Natural killer cell (primary cell): ENCODE measurements at places on chromosomes 2 and 18. TPM values are rescaled to one million over a fixed set of nuclear protein-coding genes. Genes with fewer than 3 reads are reported as not detected.

ICA1L gene
- total RNA-seq: 10.4 TPM

NOL4 gene
- total RNA-seq: not detected

COL5A2 gene
- 0.38 TPM for total RNA-seq

ARHGAP25 gene
- total RNA-seq: 155 TPM

PFN4 gene
- not detected for total RNA-seq

CD28 gene
- total RNA-seq: 3.5 TPM

DNA sequence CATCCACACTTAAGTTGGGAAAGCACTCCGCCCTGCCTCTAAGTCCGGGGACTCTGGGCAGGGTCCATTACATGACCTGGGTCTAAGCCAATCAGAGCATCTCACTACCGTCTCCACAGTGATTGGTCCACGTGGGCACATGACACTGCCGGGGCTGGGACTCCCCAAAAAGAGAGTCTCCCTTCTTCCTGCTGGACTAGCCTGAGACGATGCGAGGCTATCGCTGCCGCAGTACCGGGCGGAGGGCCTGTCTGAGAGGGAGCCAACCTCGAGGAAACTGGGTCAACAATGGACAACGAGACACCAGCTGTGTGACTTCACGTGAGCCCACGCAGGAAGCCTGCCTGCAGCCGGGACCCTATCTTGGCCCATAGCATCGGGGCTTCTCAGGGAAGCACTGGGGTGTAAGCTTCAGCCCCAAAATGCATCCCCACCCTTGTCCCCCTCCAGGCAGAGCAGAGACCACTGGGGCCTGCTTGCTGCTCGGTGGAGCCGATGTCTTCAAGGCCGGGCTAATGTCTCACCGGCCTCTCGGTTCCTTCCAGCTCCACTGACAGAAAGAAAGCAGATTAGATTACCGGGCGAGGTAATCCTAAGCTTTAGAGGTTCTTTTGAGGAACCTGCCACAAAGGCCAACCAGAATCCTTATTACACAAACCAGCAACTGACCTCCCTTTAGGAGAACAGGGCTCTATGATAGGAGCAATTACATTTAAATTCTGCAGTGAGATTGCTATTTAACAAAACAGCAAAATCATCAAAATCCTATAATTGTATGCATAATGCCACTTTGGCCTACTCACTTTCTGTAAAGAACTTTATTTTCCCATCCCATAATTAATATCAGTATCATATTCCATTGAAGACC lies 21.3 kb upstream of the COPS8 start:
- no peak for DNase-seq

GRCh38 chr18:23108496-23108895 lies 26.8 kb upstream of the CABLES1 start:
- no peak for DNase-seq

DNA sequence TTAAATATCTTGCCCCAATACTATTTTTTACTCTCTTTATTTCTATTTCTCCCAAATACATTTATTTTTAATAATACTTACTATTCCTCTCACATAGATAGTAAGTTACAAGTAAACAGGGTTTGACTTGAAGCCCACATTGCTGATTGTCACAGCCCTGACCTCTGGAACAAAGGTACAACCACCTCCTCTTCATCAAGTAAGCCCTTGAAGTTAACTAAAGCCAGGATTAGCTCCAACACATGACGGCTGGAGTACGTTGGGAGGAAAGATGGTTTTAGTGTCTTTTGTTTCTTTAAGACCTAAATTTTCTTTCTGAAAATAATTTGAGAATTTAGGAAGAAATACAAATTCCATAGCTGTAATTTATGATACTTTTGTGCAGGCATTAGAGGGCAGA lies 949 bp downstream of the MYOM1 start:
- DNase-seq: no peak

DNA sequence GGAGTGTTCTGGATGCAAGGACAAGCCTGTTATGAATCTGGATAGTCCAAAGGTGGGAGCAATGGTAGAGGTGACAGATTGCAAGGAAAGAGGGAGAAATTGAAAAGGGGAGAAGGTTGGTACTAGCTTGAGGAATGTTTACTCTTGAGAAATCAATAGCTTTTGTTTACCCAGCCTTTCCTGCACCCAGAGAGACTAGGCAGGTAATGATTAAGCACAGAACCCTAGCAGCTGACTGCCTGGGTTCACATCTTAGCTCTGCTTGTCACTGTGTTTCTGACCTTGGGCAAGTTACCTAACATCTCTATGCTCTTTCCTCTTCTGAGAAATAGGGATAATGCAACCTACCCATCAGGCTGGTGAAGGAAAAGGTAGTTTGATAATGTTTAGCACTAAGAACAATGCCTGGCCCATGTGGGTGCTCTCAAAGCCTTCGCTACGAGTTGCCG lies 178.6 kb downstream of the MGAT5 start:
- no peak for DNase-seq

GRCh38 chr18:8001711-8002301 lies 434.7 kb downstream of the PTPRM start:
- DNase-seq: no peak

DNA sequence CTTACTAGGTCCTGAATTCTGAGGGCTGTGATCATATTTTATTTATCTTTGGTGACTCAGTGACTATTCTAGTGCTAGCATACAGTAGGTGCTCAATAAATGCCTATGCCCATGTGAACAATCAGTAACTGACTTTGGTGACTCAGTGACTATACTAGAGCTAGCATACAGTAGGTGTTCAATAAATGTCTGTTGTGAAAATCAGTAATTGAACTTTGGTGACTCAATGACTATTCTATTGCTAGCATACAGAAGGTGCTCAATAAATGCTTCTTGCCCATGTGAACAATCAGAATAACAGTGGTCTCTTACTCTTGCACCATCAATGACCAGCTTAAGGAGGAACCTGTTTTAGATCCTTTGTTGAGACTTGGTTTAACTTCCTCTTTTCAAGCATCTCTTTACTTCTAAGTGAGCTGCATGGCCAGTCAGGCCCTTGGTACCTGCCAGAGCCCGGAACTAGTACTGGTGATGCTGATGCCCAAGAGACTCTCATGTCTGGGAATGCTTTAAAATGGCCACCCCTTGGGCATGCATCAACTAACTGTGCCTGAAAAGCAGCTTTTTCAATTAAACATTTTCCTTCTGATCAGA lies 214.9 kb upstream of the SPRED2 start:
- no peak for DNase-seq

DNA sequence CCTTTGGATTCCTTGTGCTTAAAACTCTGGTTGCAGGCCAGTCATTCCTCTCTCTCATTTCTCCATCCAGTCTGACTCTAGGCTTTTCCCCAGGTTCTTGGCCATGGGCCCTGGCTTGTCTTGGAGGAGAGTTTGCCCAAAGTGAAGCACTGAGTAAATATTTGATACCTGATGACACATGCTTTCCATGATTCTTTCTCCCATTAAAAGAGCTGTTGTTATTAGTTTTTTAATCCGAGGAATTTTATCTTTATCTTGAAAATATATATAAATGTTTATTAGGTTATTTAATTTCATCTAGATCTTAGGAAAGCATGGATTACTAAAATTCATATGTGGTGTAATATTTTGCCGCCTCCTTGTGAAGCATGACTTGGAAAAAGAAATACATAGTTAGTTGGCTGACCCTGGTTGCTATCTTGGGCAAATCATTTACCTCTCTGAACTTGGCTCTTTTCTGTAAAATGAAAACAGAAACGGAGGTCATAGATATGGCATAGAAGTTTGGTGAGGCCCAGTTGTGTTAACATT lies 650.1 kb downstream of the SLC4A3 start:
- DNase-seq: no peak

- DNase-seq: no peak
Measured at GRCh38 chr2:232920055-232920454, 50.0 kb downstream of the SNORC start.

DNA sequence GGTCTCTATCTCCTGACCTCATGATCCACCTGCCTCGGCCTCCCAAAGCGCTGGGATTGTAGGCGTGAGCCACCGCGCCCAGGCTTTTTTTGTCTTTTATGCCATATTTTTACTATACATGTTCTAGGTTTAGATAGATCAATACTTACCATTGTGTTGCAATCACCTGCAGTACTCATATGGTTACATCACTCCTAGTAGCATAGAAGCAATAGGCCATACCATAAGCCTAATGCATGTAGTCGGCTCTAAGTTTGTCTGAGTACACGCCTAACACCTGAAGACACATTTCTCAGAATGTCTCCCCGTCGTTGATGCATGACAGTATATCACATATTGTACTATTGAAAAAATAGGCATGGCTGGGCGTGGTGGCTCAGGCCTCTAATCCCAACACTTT lies 27.1 kb upstream of the TGIF1 start:
- DNase-seq: no peak

- no peak for DNase-seq
Measured at GRCh38 chr2:207408086-207408794, 121.5 kb upstream of the CREB1 start.

GRCh38 chr2:127670055-127670956 lies 5.0 kb downstream of the LIMS2 start:
- DNase-seq: no peak

DNA sequence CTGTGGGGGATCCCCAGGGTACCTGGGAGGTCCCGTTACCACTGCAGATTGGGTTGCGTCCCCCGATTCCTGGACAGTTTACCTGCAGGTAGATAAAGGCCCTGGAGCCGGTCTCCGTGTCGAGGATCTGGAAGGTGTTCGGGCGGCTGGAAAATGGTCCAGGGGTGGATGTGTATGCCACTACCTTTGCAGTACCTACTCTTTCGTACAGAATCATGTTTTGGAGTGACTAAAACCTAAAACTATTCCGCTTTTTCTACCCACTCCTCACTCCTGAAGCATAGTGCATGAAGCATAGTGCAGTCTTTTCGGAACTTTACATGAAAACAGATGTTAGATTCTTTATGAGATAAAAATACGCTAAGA lies 418 bp downstream of the WDR75 start:
- no peak for DNase-seq
